ENCODE measurements at places on chromosomes 16 and 17.
A peak's percentile ranks its signal among the peaks of the same experiment; 100 is the strongest.

GRCh38 chr17:42531455-42532354 lies 4.3 kb upstream of the NAGLU start:
- peak; percentile 41 for DNase-seq

- no peak for DNase-seq
Observed at GRCh38 chr16:89159066-89159849, 12.3 kb upstream of the CDH15 start.

DNA sequence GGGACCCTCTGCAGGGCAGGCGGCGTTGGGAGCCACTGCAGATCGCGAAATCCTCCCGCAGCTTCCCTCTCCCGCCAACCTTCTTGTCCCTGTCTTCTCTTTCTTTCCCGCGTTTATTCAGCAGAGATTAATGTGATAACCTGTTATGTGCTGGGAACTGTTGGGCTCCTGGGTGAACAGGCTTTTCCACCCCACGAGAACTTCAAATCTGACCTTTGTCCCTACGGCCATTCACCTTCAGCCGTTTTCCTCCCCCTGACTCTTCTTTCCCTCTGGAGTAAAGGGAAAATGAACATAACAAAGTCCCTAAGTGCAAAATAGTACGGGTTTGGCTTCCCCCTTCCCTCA lies 15.2 kb upstream of the KPNA2 start:
- DNase-seq = no peak

GRCh38 chr16:67430504-67430976 lies 381 bp upstream of the HSD11B2 start:
- no peak for DNase-seq

- no peak for DNase-seq
Observed at GRCh38 chr17:82902972-82903874, 63.4 kb upstream of the ZNF750 start.

DNA sequence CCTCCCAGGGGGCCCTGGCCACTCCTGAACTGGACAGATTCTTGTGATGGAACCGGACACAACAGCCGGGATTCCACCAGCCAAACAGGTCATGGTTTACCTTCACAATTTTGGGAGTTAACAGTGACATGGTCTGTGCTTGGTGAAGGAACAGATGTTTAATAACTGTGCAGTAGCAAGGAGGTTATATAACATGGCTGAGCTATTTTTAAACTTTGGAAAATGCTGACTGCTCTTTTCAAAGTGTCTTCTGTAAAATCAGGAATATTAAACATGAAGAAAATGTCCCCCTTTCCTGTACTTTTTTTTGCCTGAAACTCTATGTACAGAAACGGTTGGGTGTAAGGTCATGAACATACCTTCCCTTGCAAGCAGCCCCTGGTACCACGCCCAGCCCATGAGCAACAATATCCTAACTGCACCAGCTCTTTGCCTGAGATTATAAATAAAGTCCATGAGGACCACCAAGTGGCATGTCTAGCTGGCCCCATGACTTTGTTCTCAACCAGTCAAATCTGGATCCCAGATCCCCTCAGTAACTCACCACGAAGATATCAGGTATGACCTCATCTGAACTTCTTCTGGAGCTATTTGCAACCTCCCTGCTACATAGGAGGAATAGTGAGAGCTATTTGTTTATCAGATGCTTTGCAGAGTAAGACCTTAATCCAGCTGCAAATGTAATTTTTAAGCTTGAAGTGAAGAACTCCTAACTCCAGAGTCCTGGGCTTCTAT lies 249.1 kb downstream of the GRIN2A start:
- no peak for DNase-seq

- DNase-seq = peak; percentile 30
Observed at GRCh38 chr17:4986951-4987766, at the start of gene CAMTA2. TSS of gene CAMTA2 (minus strand) at chr17:4987675. CDS start at chr17:4986222, 1,453 bp downstream.

GRCh38 chr17:8142887-8143580 lies 9.2 kb downstream of the PER1 start:
- DNase-seq = no peak

DNA sequence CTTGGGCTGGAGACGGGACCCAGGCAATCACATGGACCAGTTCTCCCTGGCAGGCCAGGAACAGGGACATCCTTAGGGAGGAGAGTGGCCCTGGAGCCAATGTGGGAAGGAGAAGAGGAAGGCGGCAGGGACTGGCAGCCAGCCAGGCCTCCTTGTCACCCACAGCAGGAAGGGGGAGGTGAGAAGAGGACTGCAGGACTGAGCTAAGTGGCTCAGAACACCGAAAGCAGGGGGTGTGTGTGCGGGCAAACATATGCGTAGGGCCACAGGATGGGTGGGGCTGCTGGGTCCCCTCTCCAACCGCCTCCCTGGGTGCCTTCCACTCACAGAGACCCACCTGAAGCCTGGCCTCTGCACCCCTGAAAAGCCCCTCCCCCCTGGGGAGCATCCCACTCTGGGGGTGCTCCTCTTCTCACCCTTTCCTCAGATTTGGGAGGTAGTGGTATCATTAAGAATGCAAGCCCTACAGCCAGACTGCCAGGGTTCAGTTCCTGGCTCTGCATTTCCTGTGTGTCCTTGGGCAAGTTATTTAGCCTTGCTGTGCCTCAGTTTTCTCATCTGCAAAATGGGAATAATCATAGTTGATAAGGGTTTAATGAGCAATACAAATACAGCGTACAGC lies 8.1 kb downstream of the PNMT start:
- DNase-seq = peak; percentile 71

GRCh38 chr17:13002761-13003453 lies 14.9 kb downstream of the ELAC2 start:
- no peak for DNase-seq

DNA sequence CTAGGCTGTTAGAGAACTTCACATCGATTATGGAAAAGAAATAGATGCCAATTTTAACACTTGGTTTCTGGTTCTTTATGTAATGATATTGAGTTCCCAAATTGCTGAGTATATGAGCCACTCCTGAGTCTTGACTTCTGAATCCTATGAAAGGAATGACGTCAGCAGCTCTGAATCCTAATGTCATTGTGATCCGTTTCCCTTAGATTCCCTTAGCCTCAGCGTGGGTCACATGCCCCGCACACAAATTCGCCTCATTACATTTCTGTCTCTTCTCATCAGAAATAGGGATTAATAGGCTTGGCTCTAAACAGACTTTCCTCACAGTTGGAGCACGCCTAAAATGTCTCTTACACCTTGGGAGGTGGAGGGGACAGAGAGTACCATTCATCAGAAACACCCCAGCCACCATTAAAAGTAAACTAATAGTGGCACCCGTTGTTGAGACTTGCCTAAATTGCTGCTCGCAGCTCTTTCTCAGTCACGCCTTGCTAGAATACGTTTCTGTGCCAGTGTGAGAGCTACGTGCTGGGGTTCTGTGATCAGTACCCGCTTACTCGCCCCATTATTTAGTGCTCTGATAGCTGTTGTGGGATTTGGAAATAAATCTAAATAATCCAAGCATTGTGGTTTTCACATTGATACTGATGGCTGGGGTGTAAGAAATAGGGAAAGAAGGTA lies 7.1 kb downstream of the MRM3 start:
- DNase-seq = no peak

DNA sequence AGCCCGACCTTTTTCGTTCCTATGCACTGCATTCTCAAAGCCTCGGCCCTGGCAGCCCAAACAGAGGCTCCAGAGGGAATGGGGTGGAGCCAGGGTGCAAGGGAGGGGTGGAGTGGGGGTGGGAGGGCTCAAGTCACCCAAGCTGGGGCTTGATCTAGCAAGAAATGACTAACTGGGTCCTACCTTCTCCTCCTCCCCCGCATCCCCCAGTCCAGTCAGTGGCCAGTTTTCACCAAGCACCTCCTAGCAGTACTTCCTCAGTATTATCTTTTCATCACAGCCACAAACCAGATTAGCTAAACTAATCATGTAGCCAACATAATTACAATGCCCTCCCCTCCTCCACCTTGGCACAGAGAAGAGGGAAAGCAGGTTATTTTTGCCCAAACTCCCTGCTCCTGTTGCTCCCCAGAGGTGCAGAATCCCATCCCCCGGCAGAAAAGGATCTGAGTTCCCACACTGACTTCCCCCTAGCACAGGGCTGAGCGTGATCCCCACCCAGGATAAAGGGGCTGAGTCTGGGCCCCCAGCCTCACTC lies 2.2 kb downstream of the JUP start:
- peak; percentile 65 for DNase-seq

DNA sequence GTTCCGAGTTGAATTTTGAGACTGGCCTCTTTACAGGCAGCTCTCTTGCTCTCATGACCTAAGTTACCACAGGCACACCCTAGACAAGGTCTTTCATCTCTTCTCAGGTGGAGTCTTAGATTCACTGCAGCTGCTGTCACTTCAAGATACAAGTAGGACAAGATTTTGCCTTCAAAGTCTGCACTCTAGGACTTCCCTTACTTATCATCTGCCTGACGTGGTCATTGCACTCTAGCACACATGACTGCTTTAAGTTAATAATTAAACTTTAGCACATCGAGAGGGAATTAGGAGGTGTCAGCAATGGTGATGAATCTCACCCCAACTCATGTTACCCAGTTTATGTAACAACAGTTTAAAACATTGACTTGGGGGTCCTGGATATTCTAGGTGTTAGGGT lies 25.6 kb downstream of the RNF135 start:
- DNase-seq = no peak

DNA sequence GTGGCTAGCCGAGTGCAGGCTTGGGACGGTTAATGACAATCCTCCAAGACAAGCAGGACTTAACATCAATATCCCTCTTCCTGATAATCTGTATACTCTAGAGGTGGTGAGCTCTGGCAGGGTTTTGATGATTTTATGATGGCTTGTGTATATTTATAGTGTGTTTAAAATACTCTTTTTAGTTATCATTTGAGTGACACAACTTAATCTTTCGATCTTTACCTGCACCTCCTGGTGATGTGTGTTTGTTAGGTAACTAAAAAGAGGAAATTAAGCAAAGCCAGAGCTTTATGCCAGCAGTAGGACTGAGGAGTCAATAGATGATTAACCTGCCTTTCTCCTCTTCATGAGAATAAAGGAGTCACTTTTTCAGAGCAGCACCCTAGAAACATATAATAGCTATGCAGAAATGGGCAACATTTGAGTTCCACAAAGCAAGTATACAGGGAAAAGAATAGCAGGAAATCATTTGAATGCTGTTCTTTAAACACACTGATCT lies 210.5 kb downstream of the IRX3 start:
- DNase-seq = no peak

- DNase-seq = no peak
Observed at GRCh38 chr17:82317394-82318168, at the start of gene CD7. TSS of gene CD7 (minus strand) at chr17:82317608. CDS start at chr17:82317495, 113 bp downstream.

GRCh38 chr16:68921637-68922036 lies 78.3 kb downstream of the TANGO6 start:
- no peak for DNase-seq

GRCh38 chr17:56313201-56313600 lies 159.9 kb downstream of the ANKFN1 start:
- DNase-seq = peak; percentile 5

DNA sequence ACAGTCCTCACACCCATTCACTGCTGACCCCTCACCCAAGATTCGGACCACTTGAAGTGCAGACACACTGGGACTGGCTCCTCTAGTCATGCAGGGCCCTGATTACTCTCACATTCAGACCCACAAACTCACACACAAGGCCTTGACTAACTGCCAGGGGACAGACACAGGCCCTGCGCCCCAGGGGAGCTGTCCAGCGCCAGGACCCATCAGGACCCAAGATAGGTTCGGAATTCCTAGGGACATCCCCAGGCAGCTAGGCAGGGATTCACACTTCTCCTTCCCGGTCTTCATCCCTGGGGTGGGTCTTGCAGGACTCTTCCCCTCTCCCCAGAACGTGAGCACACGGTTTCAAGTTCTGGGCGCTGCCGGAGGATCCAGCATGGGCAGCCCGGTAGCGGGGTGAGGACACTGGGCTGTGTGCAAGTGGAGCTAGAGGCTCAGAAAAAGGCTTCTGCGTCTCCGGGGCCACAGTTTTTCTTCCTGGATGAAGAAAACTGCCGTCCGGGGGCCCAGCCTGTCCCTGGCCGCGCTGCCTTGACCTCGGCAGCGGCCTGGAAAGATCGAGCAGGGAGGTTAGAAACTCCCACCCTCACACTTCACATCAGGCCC lies 1.6 kb downstream of the SEZ6 start:
- DNase-seq = no peak

DNA sequence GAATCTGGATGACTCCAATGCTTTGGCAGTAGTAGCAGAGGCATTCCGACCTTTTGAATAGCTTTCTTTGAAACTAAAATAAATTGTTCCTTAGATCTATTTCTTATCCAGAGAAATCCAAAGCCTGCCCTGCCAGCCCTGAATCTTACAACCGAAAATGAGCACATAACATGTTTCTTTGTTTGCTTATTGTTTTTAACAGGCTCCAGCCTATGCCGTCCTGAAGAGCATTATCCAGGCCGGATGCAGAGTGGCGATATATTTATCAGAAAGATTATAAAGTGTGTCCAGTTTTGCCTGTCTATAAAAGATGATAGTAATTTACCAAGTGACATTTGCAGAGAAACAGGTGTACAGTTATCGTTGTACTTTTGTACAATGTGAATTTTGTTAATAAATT lies 10.5 kb downstream of the COQ7 start:
- no peak for DNase-seq

DNA sequence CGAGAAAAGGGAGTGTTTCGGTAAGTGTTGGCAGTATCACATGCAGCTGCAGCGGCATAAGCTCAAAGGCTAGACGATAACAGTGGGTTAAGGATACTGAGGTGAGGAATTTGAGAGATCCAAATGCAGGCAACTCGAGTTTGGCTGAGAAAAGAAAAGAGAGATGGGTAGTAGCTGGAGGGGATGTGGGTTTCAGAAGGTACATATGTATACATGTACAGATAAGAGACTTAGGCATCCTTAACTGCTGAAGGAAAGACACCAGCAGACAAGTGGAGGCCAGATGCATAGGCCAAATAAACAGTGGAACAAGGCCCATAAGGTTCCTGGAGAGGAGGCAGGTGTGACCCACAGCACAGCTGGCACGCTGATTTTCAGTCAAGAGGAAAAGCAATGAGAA lies 86.6 kb upstream of the NETO2 start:
- no peak for DNase-seq

GRCh38 chr17:67500261-67500660 lies 123.2 kb downstream of the PITPNC1 start:
- no peak for DNase-seq

GRCh38 chr17:55334285-55334684 lies 69.5 kb downstream of the HLF start:
- no peak for DNase-seq

DNA sequence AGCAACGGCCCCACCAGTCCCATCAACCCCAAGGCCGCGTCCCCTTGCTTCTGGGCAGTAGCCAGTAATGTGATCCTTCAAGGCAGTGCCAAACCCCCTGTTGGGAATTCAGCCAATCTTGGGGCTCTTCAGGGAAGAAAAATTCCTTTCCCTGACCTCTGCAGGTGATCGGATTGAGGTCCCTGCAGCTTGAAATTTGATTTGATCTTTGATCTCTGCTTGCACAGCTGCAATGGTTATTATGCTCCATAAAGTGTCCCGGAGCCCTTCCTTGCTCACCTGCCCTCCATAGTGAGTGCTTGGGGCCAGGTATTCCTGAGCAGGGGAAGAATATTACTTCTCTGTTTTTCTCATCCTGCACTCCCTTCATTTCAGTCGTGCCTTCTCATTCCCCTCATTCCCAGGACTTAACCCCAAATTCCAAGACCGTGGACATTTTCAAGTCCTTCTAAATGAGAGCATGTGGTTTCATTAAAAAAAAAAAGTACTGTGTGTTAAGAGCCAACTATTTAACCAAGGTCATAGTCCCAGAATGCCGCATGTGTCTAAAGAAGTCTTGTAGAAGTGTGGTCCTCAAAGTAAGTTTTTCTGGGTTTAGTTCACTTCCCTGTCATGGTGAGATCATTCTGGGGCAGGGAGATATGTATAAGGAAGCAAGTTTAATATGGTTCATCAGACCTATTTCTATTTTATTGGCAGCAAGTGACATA lies 56.3 kb downstream of the SOX9 start:
- DNase-seq = no peak

Measured in GF-D8 (cell line).